Activated CD8-positive, alpha-beta memory T cell treated with anti-CD3 and anti-CD28 coated beads for 1 hour (primary cell): ENCODE measurements at places on chromosomes 11 and 22.

GRCh38 chr11:30818721-30819120, 232.6 kb upstream of the MPPED2 start:
- no peak for DNase-seq

DNA sequence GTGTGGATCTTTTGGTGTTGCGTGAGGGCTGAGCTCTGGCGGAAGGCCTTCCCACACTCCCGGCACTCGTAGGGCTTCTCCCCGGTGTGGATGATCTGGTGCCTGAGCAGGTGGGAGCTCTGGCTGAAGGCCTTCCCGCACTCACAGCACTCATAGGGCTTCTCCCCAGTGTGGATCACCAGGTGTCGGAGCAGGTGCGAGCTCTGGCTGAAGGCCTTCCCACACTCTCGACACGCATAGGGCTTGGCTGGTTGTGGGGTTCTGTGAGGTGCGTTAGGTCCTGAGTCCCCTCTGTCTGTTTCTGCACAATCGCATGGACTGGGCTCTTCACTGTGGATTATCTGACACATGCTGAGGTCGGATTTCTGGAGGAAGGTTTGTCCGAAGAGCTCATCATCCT, 6.4 kb downstream of the ZNF70 start:
- DNase-seq: no peak

DNA sequence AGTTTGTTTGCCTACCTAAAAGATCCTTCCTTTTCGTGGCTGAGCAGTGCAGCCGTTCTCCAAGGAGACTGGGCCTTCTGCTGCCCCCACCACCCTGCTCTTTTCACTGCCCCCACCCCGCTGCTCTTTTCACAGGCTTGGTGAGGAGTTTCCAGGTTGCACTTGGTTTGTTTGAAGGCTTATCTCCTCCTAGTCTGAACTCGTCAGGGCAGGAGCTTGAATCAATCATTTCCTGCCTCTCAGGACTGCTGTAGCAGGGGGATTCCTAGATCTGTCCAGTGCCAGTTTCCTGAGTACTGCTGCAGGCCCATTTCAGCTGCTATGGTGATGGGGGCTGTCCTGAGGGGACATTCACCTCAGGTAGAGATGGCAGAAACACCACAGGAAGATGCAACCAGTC, 10.0 kb downstream of the MED15 start:
- DNase-seq: no peak

DNA sequence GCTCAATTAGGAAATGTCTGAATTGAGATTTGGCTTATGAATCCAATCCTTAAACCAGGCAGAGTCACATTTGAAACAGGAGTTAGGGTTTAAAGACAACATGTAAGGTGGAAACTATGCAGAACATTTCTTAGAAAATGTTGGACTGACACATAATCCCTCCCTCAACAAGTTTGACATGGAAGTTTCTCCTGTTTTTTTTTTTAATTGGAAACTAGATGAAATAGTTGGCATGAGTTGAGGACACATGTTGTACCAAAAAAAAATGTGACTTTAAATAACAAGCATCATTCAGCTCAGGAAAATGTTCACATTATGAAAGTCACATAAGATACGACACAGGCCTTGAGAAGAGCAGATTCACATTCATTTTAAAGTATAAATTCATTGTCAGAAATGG, 154.9 kb upstream of the DDI1 start:
- no peak for DNase-seq

DNA sequence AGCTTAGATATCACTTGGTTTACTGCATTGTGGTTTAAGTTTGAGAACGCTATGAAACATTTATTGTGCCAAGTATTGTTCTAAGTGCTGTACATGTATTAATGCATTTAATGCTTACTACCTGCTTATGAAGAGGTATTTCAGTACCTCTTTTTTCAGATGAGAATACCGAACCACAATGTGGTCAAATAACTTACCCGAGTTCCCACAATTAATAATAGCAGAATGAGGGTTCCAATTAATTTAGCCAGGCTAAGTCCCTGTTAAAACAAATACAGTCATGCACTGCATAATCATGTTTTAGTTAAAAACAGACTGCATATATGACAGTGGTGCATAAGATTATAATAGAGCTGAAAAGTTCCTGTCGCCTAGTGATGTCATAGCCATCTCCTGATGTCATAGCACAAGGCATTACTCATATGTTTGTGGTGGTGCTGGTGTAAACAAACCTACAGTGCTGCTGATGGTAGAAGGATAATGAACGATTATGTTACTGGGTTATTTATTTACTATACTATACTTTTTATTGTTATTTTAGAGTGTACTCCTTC, 4.3 kb downstream of the ZC3H12C start:
- no peak for DNase-seq

DNA sequence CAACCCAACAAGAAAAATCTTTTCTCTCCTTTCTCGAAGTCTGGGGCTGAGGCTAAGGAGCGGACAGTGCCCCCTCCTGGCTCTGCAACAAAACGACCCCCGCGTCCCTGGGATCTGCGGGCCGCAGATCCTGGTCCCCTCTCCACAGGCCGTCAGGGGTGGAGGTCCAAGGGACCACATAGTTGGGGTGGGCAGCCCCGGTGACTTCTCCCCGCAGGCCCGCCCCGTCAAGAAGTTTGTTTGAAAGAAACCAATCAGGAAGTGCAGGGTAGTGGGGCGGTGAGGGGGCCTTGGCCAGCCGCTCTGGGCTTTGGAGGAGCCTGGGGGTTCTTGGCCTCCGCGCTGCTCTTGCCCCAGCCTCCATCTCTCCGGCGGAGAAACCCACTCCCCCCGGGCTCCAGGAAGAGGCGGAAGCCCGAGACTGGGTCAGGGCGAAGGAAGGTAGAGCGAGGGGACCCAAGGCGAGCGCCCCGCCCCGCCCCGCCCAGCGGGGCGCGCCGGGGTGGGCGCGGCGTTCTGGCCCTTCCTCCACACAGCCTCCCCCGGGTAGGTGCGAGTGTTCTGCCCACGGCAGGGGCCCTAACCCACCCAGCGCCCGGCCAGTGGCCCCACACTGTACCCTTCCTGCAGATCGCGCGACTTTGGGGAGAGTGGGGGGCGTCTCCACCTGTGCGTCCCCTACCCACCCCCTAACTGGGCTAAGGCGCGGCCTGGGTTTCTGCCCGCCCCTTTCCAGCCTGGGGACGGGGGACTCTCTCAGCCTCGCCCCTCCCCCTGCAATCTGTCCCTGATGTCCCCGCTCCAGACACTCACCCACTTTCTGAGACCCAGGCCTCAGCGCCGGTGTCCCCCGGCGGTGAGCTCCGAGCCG, 1.3 kb downstream of the TP53I11 start:
- DNase-seq: no peak

GRCh38 chr11:102467853-102468580, 15.5 kb upstream of the TMEM123 start:
- DNase-seq: no peak

GRCh38 chr11:78573681-78574080, 983 bp downstream of the NARS2 start:
- no peak for DNase-seq

- no peak for DNase-seq
These were observed 788.0 kb downstream of the BRD1 start for GRCh38 chr22:49039625-49040024.

- DNase-seq: no peak
These were observed 541 bp downstream of the HORMAD2 start for GRCh38 chr22:30080805-30081204.

DNA sequence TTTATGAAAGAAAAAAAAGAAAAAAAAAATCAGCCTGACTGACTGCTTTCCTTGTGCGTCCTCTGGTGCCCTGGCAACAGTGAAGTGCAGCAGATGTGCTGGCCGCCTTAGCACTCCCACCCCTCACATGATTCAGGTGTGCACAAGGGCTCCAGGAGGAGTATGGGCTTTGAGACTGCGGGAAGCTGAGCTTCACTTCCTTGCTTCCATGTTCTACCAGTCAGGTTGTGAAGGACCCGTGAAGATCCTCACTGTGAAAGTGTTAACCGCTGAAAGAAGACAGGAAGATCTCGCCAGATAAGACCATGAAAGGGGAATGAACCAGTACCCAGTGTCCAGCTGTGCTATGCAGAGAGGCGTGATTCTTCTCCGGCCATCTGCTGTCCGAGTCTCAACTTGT, 48.2 kb downstream of the HIRA start:
- no peak for DNase-seq

GRCh38 chr11:69238573-69239351, 55.2 kb upstream of the MYEOV start:
- DNase-seq: no peak

GRCh38 chr11:59716051-59716450, 2.4 kb upstream of the OR10V1 start:
- DNase-seq: no peak

DNA sequence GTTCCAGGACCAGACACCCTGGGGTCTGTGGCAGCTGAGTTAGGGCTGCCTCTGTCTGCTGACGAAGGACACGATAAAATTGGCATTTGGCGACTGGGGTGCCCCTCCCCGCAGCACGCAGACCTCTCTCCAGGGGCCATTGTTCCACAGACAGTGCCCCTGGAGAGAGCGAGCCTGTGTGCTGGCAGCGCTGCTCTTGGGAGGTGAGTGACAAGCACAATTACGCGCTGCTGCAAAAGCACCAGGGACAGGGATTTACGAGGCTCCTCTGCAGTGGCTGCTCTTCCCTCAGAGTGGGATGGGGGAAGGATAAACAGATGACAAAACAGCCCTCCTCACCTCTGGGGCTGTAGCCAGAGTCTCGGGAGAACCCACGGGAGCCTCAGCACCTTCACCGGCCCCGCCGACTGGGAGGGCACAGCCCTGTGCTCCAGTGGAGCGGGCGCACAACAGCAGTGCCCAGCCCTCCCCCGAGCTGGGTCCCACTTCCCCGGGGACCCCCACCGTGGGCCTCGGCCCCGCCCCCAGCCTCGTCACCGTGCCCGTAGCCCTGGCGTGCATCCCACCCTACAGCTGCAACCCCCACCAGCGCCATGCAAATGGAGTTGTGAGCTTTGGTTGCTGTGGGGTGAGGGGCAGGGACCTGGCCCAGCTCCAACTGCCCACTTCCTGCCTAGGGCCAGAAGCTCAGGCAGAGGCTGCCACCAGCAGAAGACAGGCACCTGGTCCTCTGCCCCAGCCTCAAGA, 19.6 kb downstream of the CHID1 start:
- no peak for DNase-seq

DNA sequence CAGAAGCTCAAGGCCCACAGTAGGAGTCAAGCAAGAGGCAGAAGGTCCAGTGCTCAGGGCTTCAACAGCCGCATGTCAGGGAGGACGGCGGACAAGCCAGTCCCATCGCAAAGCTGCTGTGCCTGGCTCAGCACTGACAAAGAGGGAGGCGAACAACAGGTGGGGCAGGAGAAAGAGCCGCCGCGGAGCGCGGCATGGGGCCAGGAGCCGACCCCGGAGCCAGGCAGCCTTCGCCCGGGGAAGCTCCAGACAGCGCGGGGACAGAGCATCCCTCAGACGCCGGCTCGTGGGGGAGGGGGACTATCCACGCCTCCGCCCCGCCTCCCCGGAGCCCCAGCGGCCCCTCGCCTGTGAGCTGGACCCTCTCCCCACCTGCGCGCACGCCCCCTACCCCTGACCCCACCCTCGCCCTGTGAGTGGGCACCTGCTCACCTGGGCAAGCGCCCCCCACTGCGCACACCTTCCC, 369 bp downstream of the DHCR7 start:
- DNase-seq: peak; percentile 28

DNA sequence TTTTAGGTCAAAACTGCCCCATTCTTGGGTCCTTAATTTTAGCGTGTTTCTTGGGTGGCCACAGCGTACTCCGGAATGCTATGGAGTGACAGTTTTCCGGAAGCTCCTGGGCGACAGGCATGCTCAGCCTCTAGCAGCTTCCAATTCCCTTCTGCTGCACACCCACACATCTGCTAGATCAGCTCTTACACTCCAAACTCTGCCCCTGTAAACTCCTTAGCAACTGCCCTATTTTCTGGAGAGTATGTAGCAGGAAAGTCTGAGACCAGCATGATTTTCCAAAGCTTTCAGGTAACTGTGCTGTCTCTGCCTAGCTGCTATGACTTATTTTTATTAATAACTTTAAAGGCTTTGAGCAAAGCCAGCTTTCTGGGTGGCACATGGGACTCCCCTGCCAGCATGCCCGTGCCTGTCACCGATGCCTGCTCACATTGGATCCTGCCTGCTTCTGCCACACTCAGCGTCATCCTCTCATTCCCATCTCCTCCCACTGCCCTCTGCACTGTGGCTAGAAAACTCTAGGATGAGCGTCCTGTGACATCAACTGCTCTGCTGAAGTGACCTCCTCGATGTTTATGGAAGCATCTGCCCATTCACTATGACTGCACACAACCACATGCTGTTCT, 17.3 kb downstream of the TOLLIP start:
- DNase-seq: no peak

- DNase-seq: no peak
These were observed 56.0 kb upstream of the SHISAL1 start for GRCh38 chr22:44368611-44369292.

- no peak for DNase-seq
These were observed 118.2 kb downstream of the DSCAML1 start for GRCh38 chr11:117678658-117679406.

DNA sequence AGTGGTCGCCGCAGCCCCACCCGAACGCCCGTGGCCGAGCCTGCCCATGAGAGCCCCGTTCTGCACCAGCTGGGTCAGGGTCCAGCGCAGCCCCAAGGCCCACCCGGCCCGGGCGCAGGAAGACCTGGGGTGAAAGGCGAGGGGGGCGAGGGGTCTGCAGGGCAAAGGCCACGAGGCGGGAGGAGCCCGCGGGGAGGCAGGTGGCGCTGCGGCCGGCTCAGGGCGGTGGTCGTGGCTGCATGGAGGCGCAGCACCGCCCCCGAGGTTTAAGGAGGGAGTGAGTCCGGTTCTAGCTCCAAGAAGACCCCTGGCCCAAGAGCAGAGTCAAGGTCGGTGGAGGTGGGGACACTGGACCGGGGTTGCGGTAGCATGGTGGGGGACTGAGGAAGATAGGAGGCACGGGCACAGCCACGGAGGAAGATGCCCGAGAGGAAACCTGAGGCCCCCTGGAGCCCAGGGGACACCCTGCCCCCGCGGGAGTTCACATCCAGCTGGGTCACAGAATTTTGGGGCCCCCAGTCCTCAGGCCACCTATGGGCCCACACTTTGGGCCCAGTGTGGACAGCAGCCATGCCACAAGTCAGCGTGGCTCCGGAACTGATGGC, 514 bp upstream of the HDAC10 start:
- no peak for DNase-seq

DNA sequence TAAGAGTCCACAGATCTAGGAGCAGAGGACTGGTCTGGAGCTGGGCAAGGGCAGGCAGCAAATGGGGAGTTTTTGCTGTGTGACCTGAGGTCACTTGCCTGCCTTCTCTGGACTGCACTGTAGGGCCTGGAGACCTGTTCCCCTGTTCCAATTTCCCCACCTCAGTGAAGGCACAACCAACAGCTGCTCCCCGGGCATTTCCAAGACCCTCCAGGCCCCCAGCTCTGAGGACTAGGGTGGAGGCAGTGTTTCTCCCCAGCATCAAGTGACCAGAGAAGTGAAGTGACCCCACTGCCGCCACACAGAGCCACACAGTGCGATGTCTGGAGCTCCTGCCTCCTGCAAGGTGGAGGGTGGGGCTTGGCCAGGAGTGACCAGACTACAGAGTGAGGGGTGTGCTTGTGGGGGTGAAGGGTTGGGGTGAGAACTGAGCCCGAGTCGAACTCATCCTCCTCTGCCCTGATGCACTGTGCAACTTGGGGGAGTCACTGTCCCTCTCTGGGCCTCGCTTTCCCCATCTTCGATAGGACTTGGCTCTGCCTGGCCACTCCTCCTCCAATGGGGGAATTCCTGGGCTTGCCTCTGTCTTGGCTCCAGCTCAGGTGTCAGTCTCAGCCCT, 21.6 kb downstream of the P2RY2 start:
- no peak for DNase-seq
